ENCODE measurements at places on chromosomes 11 and 22.

- DNase-seq = no peak
Observed at GRCh38 chr11:95255251-95256145, 24.5 kb upstream of the SESN3 start.

GRCh38 chr11:124919898-124920297 is 848 bp downstream of the HEPN1 start:
- DNase-seq = no peak

DNA sequence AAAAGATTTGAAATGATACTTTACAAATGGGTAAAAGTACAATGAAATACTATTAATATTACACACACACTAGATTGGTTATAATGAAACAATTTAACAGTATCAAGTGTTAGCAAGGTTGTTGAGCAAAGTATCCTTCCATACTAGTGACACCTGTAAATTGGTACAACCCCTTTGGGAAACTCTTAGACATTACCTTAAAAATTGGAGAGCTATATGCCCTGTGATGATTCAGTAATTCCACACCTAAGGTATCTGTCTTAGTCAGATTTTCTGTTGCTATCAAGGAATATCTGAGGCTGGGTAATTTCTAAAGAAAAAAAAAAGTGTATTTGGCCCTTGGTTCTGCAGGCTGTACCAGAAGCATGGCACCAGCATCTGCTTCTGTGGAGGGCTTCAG is 7.4 kb upstream of the GDPD4 start:
- DNase-seq = no peak

- no peak for DNase-seq
Observed at GRCh38 chr11:130295657-130296056, 19.1 kb downstream of the ZBTB44 start.

- DNase-seq = no peak
Observed at GRCh38 chr22:23110922-23111527, 30.8 kb downstream of the RSPH14 start.

DNA sequence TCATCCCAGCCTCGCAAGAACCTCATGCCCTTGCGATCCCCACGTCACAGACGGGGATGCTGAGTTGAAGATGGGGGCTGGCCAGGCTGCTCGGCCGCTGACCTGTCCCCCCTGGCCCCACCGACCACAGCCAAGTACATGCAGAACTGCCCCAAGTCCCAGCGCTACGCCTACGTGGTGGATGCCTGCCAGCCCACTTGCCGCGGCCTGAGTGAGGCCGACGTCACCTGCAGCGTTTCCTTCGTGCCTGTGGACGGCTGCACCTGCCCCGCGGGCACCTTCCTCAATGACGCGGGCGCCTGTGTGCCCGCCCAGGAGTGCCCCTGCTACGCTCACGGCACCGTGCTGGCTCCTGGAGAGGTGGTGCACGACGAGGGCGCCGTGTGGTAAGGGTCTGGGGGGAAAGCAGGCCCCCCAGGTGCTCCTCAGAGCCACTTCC is 10.0 kb downstream of the MUC5B start:
- no peak for DNase-seq

DNA sequence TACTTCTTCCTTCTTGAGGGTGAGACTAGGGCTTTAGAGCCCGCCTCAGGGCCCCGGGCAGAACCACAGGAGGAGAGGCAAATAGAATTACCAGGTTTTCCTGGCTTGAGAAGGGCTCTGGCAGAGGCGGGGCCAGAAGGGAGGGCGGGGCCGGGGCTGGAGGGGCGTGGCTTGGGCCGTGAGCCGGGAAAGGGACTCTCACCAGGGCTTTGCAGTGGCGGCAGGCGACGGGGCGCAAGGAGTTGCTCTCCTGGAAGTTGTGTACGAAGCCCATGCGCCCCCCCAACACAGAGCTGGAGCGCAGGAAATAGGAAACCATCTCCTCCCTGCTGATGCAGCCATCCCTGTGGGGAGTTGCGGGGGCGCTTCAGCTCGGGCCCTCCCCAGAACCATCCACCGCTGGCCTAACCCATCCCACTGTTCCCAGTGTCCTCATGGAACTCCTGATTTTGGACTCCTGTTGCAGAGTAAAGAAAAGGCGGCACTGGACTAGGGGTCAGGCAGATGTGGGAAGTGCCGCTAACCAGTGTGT is 6.9 kb upstream of the NRXN2 start:
- no peak for DNase-seq
